ENCODE measurements at places on chromosomes 2 and 18.

DNA sequence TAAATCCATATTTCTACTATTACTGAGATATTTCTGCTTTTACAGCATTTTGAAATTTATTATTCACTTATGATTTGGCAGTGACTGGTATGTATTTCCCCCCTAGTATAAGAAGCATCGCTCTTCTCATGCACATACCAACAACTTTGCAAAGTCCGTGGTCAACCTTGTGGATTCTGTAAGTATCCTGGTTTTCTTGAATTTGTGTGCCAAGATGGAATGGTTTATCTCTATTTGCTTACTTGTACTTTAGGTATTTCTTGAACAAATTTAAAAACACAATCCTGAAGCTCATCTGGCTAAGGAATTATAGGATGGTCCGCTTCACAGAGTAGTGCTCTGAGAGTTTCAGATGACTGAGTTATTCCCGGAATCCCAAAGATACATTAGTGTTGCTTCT is 85.0 kb upstream of the FAM237A start:
- no peak for DNase-seq

GRCh38 chr2:165950438-165950837 is 3.1 kb downstream of the TTC21B start:
- DNase-seq, result no peak

DNA sequence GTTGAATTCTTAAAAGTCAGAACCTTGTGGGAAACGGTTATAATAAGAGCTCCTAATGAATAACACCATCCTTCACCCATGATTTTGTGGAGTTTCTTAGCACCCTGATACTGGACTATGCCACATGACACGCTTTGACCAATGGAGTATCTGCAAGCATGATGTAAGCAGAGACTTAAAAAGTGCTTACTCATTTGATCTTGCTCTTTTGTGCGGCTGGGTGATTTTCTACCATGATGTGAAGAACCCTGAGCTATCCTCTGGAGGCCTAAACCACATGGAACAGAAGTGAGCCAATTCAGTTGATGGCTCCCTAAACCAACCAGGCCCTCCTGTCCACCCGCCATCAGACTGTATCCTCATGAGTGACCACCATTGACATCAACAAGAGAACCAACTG is 70.9 kb downstream of the TCF4 start:
- DNase-seq, result no peak

DNA sequence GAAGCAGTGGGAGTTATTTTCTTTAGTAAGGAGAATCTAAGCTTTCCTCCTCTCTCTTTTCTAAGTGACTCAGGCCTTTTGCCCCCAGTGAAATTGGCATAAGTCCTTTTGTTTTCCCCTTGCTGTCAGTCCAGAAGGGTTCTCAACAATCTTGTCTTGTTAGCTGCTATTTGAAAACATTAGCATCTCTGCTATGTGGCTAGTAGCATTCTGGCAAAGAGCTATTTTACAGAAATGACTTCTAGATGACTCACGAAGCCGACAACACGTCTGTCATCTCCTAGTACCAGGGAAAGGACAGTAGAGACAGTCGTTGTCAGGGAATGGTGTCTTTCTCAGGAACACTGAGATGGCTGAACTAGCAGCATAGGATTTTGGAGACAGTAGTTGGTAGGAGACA is 14.7 kb downstream of the SMARCAL1 start:
- no peak for DNase-seq

- no peak for DNase-seq
Observed at GRCh38 chr2:16262526-16263178, 322.3 kb downstream of the MYCN start.

GRCh38 chr2:109155553-109156451 is 26.8 kb downstream of the SH3RF3 start:
- no peak for DNase-seq

DNA sequence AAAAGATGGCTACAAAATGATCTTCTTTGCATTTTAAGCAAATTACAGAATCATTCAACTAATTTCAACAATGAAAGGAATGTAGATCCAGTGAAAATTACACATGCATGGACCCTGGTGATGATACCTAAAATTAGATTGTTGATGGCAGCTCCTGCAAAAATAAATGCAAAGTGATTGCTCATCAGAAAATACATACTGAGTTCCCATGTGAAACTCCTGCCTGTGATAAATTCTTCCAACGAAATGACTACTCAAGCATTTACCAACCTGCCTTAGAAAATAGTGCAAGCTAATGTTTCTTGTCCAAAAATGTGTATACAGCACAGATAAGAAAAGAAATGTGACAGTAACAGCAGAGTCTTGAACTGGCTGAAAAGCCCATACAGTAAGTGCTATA is 300.0 kb upstream of the REV1 start:
- DNase-seq, result no peak

- DNase-seq, result no peak
Observed at GRCh38 chr2:216002101-216002678, 11.2 kb downstream of the MREG start.

DNA sequence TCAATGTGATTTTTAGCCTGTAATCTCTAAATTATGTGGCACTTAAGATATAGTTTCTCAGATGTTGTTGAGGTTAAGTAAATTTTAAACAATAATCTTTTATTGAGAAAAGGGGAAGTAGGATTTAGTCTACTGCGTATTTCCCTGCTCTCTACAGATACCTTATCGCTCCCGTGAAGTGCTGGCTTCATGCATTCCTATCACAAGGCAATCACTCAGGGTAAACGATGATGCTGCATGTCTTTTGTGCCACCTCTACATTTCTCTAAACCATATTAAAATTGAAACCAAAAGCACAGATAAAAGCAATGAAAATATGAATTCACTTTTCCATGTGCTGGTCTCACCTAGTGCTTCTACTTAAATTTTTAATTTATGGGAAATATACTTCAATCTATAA is 14.4 kb upstream of the RPE start:
- DNase-seq, result no peak

DNA sequence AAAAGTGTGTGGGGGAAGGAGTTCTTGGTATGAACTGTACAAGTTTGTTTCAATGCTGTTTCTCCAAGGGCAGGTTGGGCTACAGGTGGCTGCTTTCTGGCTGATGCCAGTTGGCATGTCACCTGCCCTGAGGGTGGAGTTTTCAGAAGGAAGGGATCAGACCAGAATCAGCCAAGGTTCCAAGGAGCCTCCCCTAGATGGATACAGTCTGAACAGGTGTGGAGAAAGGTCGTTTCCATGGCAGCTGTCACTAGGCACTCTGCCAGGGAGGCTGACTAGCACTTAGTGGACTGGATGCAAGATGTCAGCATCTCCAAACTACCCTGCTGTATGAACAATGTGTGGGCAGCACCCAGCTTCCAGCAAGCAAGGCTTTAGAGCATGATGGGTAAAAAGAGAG is 444.4 kb upstream of the HNRNPA3 start:
- no peak for DNase-seq

DNA sequence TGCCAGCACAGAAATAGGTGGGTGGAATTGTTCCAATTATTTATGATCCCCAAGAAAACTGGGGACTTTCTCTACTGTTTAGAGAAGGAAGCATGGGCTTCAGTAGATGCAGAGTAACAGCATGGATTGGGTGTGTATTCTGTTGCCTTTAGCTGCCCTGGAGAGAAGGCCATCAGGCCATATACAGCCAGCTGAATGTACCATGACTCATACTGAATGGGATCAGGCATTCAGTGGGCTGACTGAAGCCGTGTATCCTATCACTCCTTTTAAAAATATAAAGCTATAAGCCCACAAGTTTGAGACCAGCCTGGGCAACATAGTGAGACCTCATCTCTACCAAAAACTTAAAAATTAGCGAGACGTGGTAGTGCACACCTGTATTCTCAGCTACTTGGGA is 16.7 kb upstream of the PLEKHM3 start:
- no peak for DNase-seq

- DNase-seq, result no peak
Observed at GRCh38 chr2:65620524-65620923, 188.1 kb upstream of the SPRED2 start.

DNA sequence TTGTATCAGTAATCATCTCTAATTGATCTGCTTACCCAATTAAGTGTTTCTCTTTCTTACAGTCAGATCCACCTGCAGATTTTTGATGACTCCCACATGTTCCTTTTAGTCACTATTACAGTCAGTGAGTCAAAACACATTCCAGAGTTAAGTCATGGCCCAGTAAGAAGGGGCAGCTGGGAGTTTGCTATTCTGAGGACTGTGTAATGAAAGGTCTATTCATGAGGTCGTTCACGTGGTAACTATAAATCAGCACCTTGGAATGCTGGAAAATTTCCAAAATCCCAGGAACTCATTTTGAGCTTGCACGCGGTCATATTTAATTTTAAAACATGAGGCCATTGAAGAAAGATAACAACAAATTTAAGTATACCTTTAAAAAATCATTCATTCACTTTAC is 252.5 kb downstream of the XIRP2 start:
- no peak for DNase-seq

DNA sequence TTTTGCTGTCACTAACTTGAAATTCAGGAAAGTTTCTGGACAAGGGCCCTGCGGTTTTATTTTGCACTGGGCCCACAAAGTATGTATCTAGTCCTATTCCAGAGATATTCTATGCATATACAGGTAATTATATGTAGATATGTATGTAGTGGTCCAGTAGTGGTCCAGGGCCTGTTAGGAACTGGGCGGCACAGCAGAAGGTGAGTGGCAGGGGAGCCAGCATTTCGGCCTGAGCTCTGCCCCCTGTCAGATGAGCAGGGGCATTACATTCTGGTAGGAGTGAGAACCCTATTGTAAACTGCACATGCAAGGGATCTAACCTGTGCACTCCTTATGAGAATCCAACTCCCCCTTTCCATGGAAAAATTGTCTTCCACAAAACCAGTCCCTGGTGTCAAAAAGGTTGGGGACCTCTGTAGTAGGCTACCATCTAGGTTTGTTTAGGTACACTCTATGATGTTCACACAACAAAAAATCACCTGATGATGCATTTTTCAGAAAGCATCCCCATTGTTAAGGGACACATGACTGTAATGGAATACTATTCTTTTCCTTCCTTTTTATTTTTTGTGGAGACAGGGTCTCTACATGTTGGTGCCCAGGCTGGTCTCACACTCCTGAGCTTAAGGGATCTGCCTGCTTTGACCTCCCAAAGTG is 2.8 kb upstream of the PPP4R3B start:
- DNase-seq, result no peak

DNA sequence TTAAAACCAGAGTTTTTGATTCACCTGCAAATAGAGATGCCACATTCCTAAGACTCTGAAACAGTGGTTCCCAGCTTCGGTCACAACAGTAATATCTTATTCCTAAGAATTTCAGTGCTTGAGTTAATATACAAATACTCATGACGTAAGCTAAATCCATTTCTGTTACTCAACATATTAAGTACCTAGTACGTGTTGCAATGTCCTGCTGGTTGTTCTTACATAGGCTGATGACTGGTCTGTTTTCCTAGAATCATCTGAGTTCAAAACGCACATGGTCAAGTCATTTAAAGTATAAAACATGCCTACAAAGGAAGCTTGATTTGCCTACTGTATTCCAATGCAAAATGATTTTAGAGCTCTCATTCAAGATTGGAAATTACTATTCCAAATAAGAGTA is 7.2 kb downstream of the NCL start:
- DNase-seq, result no peak

DNA sequence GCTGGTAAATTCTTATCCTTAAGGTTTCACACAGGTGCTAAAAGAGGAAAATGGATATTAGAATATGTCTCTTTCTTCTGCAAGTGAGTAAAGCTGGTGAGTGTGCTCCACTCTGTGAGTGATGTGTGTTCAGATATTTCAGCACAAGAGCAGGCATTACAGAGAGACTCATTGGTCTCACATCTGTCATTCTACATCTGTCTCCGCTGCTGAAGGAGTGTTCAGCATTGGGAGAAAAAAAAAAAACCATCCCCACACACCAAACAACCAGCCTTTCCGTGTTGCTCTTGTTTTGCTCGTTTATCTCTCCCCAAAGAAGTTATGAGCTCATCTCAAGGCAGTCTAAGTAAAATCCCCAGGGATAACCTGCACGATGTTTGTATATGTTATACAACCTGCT is 283.9 kb upstream of the SPHKAP start:
- DNase-seq, result no peak

GRCh38 chr2:112480530-112481049 is 1.4 kb upstream of the TTL start:
- no peak for DNase-seq

GRCh38 chr2:196277002-196277401 is 105.6 kb upstream of the STK17B start:
- DNase-seq, result no peak

GRCh38 chr2:238101891-238102841 is 2.0 kb downstream of the ESPNL start:
- no peak for DNase-seq

DNA sequence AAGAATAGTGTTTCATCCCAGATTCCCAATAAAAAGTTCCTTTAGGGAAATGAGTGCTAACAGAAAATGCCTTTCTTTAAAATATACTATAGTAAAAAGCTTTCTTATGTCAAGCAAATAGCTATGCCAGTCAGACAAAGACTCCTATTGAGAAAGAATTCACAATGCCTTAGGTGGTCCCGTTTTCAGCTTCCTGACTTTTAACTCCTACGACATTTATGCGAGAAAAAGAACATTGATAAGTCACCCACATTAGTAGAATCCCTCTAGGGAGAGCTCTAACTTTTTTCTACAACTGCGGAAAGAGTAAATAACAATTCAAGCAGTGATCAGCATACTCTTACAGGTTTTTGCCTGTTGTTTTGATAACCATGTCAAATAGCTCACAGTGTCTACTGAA is 750.8 kb upstream of the ACVR2A start:
- DNase-seq, result no peak

- no peak for DNase-seq
Observed at GRCh38 chr18:21386523-21387240, 144.7 kb downstream of the GREB1L start.

- DNase-seq, result no peak
Observed at GRCh38 chr18:70132999-70133398, 72.5 kb downstream of the RTTN start.

GRCh38 chr2:194723446-194723845 is 933.6 kb upstream of the SLC39A10 start:
- no peak for DNase-seq

DNA sequence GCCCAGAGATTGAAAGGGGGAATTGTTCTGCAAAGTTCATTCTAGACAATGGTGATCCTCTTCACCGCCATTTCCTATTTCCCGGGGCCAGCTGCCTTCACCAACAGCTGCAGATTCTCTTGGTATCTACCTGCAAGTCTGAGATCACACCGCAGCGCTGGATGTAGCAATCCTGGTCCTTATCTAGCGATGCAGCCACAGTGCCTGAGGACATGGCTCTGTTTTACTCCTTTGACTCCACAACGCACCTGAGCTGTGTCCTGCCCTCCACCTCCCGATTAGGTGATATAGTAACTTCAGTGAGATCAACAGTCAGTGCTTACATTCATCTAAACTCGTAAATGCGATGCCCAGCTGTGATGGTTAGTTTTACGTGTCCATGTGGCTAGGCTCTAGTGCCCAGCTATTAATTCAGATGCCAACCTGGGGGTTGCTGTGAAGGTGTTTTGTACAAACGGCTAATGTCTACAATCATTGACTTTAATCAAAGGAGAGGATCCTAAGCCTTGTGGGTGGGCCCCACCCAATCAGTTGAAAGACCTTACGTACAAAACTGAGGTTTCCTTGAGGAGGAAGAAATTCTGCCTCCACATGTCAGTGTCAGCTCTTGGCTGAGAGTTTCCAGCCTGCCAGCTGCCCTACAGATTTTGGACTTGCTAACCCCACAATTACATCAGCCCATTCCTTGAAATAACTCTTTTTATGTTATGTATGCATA is 189.8 kb downstream of the SH3BP4 start:
- no peak for DNase-seq

Measured in activated naive CD4-positive, alpha-beta T cell (primary cell).